GM19239 (cell line): ENCODE measurements at places on chromosomes 16 and 17.

- no peak for DNase-seq
Measured at GRCh38 chr17:62616993-62617893, 10.2 kb upstream of the MRC2 start.

GRCh38 chr16:81921085-81921814, 90.0 kb downstream of the SDR42E1 start:
- DNase-seq = no peak

DNA sequence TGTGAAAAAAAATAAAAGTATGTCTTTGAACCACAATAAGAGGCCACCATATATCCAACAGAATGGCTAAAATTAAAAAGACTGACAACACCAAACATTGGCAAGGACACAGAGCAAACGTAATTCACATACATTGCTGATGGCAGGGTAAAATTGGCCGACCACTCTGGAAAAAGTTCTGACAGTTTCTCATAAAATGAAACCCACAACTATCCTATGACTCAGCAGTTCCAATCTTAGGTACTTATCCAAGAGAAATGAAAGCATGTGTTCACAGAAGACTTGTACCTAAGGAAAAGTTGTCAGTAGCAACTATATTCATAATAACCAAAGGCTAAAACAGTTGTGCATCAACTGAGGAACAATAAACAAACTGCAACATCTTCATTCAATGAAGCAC, 357.3 kb upstream of the XYLT1 start:
- DNase-seq = no peak

DNA sequence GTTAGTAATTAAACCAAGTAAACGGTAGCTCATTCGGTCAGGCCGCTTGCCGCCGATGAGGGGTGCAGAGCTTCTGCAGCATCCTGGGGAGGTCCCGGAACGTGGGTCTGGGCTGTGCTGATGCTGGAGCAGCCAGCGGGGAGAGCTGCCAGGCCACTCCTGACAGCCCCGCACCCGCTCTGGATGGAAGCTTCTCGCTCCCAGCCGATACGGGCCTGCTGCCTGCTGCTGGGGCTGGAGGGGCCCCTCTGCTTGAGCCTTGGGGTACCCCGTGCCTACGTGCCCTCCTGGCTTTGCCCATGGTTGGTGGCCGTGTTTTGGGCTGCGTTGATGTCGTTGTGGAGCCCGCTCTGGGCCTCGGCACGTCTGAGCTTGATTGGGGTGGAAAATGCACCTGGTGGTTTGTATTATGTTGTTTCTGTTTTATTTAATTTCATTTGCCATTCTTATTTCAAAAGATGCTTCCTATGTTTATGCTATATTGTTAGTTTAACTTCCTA, 41.6 kb upstream of the ZNF750 start:
- no peak for DNase-seq

DNA sequence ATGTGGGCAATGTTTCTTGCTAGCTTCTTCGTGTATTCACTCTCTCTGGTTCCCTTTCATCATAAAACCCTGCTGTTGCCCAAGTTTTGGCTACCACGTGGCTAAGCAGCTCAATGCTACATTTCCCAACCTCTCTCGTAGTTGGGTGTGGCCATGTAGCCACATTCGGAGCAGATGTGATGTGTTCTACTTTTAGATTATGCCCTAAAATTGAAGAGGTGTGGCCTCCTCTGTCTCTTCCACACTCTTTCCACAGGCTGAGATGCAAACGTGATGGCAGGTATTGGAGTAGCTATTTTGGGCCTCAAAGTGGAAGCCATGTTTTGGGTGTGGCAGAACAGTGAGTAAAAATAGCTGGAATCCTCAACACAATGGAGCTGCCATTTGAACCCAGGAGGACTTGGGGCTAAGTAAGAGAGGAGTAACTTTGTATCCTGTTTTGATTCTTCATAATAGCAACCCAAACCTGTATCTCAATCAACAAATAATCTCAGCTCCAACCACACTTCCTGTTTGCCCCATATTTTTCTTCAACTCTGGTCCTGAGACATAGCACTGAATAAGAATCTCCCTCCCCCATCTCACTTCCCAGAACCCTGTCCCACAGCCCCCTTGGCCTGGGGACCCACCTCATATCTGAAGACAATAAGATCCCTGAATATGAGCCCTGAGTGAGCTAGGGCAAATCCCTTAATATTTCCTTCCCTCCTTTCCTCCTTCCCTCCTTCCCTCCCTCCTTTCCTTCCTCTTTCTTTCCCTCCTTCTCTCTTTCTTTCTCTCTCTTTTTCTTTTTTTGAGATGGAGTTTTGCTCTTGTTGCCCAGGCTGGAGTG, 4.0 kb downstream of the NUPR1 start:
- DNase-seq = no peak

DNA sequence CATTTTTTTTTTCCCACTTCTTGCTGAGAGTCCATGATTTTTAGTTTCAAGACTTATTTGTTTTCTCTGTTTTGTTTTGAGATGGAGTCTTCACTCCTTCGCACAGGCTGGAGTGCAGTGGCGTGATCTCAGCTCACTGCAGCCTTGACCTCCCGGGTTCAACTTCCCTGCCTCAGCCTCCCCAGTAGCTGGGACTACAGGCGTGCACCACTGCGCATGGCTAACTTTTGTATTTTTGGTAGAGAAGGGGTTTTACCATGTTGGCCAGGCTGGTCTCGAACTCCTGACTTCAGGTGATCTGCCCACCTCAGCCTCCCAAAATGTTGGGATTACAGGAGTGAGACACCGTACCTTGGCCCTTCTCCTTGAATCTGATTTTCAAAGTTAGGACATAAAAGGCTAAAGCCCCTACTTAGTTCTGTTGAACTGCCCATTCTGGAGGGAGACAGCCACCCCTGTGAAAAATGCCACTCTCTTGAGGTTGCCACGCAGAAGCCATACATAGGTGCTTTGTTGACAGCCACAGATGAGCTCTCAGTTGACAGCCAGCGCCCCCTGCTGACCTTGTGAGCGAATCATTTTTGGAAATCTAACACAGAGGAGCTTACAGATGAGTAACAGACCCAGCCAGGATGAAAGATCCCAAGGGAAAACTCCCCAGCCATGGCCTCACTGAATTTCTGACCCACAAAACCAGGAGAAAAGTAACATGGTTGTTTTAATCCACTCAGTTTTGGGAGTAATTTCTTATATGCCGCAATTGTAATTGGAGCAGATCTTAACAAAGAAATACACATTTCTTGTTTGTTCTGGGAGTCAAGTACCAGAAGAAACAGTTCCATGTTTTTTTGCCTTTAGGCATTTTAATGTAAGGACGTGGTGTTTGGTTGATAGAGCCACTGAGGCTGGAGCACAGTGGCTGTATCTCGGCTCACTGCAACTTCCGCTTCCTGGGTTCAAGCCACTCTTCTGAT, 38.8 kb downstream of the PKD1L3 start:
- peak; percentile 57 for DNase-seq

- no peak for DNase-seq
Measured at GRCh38 chr16:57258910-57259475, 13.9 kb downstream of the ARL2BP start.

- no peak for DNase-seq
Measured at GRCh38 chr17:79565606-79566250, 45.1 kb downstream of the RBFOX3 start.

DNA sequence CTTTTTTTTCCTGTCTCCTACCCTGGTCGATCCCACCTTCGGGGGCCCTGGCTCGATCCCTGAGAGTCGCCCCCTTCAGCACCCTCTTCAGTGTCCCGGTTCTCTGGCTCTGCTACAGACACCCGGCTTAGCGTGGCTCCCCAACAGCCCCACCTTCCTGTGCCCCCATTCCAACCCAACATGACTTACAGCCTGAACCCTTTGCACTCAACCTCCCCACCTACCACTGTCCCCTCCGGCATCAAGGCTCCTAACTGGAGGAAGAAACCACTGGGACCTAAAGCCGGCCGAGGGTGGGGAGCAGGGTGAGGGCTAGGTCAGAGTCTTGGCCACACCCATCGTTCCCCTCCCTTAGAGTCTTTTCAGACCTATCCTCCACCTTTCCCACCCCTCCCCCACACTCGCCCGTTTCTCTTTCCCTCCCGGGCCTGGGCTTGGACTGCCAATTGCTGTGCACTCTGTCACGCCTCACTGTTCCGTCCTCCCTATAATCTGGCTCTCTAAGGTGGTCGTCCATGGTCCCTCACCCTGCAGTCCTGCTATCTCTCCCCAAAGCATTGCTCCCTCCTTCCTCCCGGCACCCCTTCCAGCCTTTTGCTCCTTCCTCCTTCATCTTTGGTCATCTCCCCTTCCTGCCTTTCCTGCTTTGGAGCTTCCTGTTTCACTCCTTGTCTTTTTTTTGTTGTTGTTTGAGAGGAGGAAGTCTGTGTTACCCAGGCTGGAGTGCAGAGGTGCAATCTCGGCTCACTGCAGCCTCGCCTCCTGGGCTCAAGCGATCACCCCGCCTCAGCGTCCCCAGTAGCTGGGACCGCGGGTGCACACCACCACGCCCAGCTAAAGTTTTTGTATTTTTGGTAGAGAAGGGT, 890 bp upstream of the CLDN7 start:
- DNase-seq = no peak

DNA sequence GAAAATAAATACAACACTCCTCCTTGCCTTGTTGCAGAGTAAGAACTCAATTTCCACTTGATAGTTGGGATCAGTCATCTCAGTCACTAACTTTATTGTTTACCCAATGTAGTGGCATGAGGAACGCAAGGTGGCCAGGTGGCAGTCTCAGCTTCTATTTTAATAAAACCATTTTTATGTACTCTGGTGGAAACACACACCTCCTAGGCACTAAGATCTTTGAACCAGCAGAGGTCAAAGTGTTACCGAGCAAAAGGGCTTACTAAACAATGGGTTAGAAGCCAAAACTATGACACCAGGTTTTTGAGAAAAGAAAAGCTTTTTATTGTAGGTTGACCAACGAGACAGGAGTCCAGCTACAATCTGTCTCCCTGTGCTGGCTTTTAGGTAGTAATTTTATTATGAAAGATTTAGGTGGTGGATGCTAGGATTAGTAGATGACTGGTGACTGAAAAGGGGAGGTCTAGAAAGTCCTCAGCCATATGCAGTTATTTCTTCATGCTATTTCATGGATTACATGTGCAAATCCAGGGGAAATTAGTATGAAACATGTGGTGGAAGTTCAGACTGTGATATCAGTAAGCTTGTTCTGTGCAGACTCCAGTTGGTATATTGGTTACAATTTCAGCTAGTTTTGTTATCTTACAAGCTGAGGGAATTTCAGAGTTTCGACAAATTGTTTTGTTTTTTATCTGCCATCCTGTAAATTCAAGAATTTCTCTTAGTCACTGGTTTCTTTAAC, 122.3 kb downstream of the PCTP start:
- DNase-seq = no peak

DNA sequence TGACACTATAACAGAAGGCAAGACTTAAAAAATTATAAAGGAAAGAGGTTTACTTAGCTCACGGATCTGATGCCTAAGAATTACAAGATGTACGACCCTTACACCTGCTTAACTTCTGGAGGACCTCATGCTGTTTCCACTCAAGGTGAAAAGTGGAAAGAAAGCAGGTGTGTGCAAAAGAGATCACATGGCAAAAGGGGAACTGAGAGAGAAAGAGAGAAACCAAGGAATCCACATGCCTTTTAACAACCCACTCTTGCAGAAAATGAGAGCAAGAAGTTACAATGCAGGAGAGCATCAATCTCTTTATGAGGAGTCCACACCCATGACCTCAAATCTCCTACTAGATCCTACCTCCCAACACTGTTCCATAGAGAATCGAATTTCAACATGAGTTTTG, 2382.2 kb downstream of the TP53TG3F start:
- no peak for DNase-seq

GRCh38 chr16:23724096-23724784, 11.2 kb upstream of the ERN2 start:
- DNase-seq = no peak

GRCh38 chr17:36545077-36545464, 352 bp downstream of the GGNBP2 start:
- DNase-seq = no peak
